Neural progenitor cell (in vitro differentiated cells): ENCODE measurements at places on chromosomes 5 and 9.
A peak's percentile ranks its signal among the peaks of the same experiment; 100 is the strongest.

GRCh38 chr5:114469372-114469771 is 107.5 kb downstream of the KCNN2 start:
- no peak overlapping the region for H3K4me3 ChIP-seq
- no peaks in the 10 kb centered on the region for H3K4me1 ChIP-seq
- no peaks in the 10 kb centered on the region for H3K36me3 ChIP-seq
- no peak overlapping the region for H3K27ac ChIP-seq
- no peaks in the 10 kb centered on the region for H3K27me3 ChIP-seq
- DNase-seq: no peak

GRCh38 chr9:105168870-105169319 is 75.6 kb upstream of the SLC44A1 start:
- no peak overlapping the region for H3K27ac ChIP-seq
- H3K4me1 ChIP-seq: peaks cover 12% of the 10 kb centered on the region
- no peaks in the 10 kb centered on the region for H3K27me3 ChIP-seq
- H3K36me3 ChIP-seq: no peaks in the 10 kb centered on the region

- no peaks in the 10 kb centered on the region for H3K27me3 ChIP-seq
- H3K4me3 ChIP-seq: no peak overlapping the region
- H3K36me3 ChIP-seq: no peaks in the 10 kb centered on the region
Observed at GRCh38 chr5:81520769-81521168, 126.8 kb upstream of the ACOT12 start.

- peak; percentile 70 for DNase-seq
- peaks cover 13% of the 10 kb centered on the region for H3K4me1 ChIP-seq
- H3K27ac ChIP-seq: no peak within 1 kb of the TSS
- peaks cover 54% of the 10 kb centered on the region for H3K27me3 ChIP-seq
- H3K36me3 ChIP-seq: no peaks in the 10 kb centered on the region
- H3K4me3 ChIP-seq: peak within 1 kb of the TSS; percentile 84
Observed at GRCh38 chr5:16616536-16617273, at the start of gene RETREG1. RETREG1 (minus strand) TSS chr5:16616997; CDS start chr5:16616971, 26 bp downstream.

- DNase-seq: no peak
- H3K36me3 ChIP-seq: no peaks in the 10 kb centered on the region
- H3K27me3 ChIP-seq: no peaks in the 10 kb centered on the region
- H3K27ac ChIP-seq: no peak overlapping the region
Observed at GRCh38 chr5:6096101-6096500, 282.2 kb downstream of the MED10 start.

DNA sequence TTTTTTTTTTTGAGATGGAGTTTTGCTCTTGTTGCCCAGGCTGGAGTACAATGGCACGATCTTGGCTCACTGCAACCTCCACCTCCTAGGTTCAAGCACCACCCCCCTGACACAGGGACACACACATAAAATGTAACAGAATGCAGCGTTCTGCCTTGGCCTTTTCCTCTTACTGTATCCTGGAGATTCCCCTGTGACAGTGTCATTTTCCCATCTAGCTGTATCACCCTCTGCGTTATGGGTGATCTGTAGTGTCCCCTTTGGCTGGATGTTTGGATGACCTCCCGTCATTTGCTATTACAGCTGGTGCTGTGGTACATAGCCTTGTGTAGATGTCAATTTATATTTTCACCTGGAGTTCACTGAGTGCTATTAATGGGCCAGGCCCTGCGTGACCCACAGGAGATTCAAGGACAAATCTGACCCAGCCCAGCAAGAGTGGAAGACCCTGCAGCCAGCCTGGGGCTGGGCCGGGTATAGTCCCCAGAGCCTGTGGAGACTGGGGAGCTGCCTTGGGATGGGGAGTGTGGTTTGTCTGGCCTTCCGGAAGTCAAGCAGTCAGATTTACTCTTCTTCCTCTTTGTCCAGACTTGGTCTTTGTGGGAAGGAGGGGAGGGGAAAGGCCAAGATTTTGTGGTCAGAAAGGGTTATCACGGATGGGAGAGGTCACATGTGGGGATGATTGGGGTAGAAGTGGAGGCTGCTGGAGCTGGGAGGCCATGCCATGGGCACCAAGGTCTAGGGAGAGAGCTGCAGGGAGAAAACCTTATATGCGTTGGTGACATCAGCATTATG is 43.6 kb downstream of the ERGIC1 start:
- no peak for DNase-seq
- no peak overlapping the region for H3K27ac ChIP-seq
- no peak overlapping the region for H3K4me3 ChIP-seq
- no peaks in the 10 kb centered on the region for H3K36me3 ChIP-seq
- no peaks in the 10 kb centered on the region for H3K27me3 ChIP-seq

DNA sequence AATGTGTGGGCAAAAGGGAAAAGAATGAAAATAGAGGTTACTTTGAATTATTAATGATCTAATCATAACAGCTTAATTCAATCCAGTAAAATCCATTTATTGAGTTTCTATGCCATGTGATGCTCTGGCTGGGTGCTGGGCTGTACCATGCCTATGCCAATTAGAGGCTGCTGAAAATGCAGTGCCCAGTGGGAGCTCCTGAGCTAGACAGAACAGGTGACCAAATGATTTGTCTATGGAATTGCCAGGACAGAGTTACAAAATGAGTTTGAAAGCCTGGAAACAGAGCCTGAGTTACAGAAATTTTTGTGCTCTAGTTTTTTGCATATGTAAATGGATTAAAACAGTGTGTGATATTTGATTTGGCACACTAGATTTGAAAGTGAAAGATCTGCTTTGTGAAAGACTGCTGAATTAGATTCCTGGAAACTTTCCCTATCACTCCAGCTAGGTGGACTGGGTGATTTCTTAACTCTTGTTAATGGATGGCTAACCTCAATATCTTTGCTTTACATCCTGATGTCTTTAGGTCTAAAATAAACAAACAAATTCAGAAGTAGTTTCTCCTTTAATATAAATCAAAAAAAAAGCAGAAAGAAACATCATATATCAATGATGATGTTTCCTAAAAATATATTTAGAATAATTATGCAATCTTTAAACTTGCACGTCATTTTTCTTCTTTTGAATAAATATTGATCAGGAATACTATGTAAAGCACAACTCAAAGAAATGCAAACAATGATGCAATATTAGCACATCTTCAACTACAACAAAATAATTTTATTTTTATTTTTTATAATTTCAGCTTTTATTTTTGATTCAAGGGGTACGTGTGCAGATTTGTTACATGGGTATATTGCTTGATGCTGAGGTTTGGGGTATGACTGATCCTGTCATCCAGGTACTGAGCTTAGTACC is 194.8 kb upstream of the FBXL7 start:
- H3K4me1 ChIP-seq: no peaks in the 10 kb centered on the region
- H3K36me3 ChIP-seq: no peaks in the 10 kb centered on the region
- no peak for DNase-seq
- H3K4me3 ChIP-seq: no peak overlapping the region
- no peak overlapping the region for H3K27ac ChIP-seq

GRCh38 chr5:115586525-115587146 is 15.6 kb downstream of the TICAM2 start:
- no peaks in the 10 kb centered on the region for H3K36me3 ChIP-seq
- no peaks in the 10 kb centered on the region for H3K4me1 ChIP-seq
- H3K27ac ChIP-seq: no peak overlapping the region
- peak; percentile 31 for DNase-seq

GRCh38 chr5:146528236-146528635 is 12.2 kb upstream of the GPR151 start:
- H3K27me3 ChIP-seq: no peaks in the 10 kb centered on the region
- no peaks in the 10 kb centered on the region for H3K36me3 ChIP-seq
- no peak overlapping the region for H3K4me3 ChIP-seq
- H3K27ac ChIP-seq: no peak overlapping the region
- H3K4me1 ChIP-seq: no peaks in the 10 kb centered on the region

DNA sequence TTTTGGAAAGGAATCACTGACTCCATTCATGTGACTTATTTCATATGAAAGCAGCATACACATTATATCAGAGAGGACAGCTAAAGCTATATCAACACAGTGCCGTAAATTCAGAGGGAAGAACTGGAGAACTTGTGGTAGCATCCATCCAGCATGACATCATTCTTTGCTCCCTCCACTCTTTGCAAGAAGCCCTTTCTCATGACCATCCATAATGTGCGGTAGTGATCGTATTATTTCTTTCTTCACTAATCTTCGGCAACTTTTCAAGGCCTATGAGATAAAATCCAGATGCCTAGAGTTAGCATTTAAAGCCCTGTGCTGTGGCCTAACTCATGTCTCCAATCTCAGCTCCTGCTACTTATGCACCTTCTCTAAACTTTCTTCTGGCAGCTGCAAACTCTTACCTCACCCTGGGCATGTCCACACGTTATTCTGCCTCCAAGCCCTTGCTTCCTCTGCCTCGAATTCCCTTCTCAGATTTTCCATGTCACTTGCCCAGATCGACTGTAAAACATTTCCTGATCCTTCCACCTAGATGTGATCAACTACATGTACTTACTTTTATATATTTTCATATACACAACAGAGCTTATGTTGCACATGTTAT is 307.3 kb upstream of the SGCD start:
- H3K27ac ChIP-seq: no peak overlapping the region
- H3K27me3 ChIP-seq: no peaks in the 10 kb centered on the region
- no peaks in the 10 kb centered on the region for H3K4me1 ChIP-seq

- H3K4me3 ChIP-seq: no peak overlapping the region
- H3K36me3 ChIP-seq: no peaks in the 10 kb centered on the region
- DNase-seq: peak; percentile 11
- peaks cover 29% of the 10 kb centered on the region for H3K4me1 ChIP-seq
- peak overlapping the region; percentile 13 for H3K27ac ChIP-seq
Observed at GRCh38 chr5:113806904-113807303, 293.4 kb downstream of the YTHDC2 start.

GRCh38 chr9:36035006-36035405 is 1.7 kb upstream of the RECK start:
- no peak for DNase-seq
- peaks cover 8% of the 10 kb centered on the region for H3K27me3 ChIP-seq
- no peaks in the 10 kb centered on the region for H3K36me3 ChIP-seq
- no peak overlapping the region for H3K4me3 ChIP-seq
- no peaks in the 10 kb centered on the region for H3K4me1 ChIP-seq

DNA sequence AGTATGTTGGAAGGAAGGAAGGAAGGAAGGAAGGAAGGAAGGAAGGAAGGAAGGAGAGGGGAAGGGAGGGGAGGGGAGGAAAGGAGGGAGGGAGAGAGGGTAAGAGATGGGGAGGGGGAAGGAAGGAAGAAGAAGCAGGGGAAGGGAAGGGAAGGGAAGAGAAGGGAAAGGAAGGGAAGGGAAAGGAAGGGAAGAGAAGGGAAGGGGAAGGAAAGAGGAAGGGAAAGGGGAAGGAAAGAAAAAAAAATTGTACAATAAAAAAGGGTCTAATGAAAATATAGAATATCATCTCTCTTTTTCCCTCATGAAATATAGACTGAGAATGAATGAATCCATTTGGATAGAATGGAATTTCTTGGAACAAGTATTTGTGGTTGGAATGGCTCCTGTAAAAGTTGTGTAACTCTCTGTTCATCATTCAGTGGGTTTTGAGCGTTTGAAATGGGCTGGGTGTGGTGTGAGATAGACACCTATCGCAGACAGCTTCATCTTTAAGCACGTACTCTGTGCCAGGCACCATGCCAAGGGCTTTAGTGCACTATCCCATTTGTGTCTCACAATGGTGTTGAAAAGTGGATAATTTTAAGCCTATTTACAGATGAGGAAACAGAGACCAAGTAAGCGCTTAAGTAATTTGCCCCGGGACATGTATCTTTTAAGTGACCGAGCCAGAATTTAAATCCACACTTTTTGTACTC is 11.6 kb upstream of the PAPPA start:
- H3K27me3 ChIP-seq: no peaks in the 10 kb centered on the region
- H3K27ac ChIP-seq: no peak overlapping the region
- H3K4me1 ChIP-seq: no peaks in the 10 kb centered on the region
- no peaks in the 10 kb centered on the region for H3K36me3 ChIP-seq
- DNase-seq: no peak

DNA sequence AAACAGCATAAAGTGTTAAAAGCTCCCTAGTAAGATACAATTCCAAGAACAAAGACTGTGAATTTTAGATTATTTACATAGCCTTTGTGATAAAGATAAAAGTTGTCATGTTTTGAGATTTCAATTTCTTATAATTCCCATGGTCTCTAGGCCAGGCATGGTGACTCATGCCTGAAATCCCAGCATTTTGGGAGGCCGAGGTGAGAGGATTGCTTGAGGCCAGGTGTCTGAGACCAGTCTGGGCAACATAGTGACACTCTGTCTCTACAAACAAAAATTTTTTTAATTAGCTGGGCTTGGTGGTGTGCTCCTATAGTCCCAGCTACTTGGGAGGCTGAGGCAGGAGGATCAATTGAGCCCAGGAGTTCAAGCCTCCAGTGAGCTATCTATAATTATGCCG is 48.1 kb downstream of the BDP1 start:
- peaks cover 29% of the 10 kb centered on the region for H3K36me3 ChIP-seq
- no peaks in the 10 kb centered on the region for H3K4me1 ChIP-seq
- H3K27me3 ChIP-seq: no peaks in the 10 kb centered on the region
- H3K27ac ChIP-seq: no peak overlapping the region
- no peak overlapping the region for H3K4me3 ChIP-seq

GRCh38 chr5:21654-22233 is 70.2 kb upstream of the PLEKHG4B start:
- no peak for DNase-seq
- H3K27ac ChIP-seq: no peak overlapping the region
- H3K27me3 ChIP-seq: peaks cover 9% of the 10 kb centered on the region

- DNase-seq: no peak
- peaks cover under 1% of the 10 kb centered on the region for H3K36me3 ChIP-seq
- peaks cover 8% of the 10 kb centered on the region for H3K4me1 ChIP-seq
- no peak overlapping the region for H3K4me3 ChIP-seq
- H3K27ac ChIP-seq: no peak overlapping the region
- no peaks in the 10 kb centered on the region for H3K27me3 ChIP-seq
Observed at GRCh38 chr5:111720333-111720890, 36.6 kb downstream of the NREP start.

GRCh38 chr5:7970816-7971215 is 101.9 kb downstream of the MTRR start:
- H3K4me3 ChIP-seq: no peak overlapping the region
- no peak overlapping the region for H3K27ac ChIP-seq
- no peak for DNase-seq
- H3K27me3 ChIP-seq: peaks cover 5% of the 10 kb centered on the region
- H3K36me3 ChIP-seq: no peaks in the 10 kb centered on the region

DNA sequence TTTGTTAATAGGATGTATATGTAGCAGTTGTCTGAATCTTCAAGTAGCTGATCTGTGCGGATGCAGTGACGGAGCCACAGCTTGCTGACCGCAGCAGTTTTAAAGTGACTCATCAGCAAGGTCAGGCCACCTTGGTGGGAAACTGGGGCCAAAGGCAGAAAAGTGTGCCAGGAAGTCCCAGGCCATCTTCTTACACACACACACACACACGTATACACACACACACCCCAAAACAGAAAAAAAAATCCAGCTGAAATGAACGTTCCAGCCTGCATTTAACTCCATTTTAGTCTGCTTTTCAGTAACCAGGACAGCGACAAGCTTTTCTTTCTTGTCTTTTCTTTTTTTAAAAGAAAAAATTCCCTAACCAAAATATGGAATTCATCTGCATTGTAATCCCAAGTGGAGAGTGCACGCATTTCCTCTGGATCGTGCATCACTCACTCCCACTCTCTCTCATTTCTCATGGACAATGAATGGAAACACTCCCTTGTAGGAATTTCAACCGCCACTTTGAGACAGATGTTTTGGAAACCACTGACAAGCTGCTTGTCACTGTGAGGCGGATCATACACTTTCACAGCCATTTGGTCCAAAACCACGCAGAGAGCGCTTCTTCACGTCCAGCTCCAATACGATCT is 103.9 kb downstream of the LHFPL2 start:
- H3K27me3 ChIP-seq: no peaks in the 10 kb centered on the region
- no peak overlapping the region for H3K4me3 ChIP-seq
- DNase-seq: no peak
- H3K4me1 ChIP-seq: peaks cover 23% of the 10 kb centered on the region
